Stimulated activated CD4-positive, alpha-beta T cell treated with anti-CD3 and anti-CD28 coated beads, Interleukin-15, amount 100 ng/mL, for 48 hours (primary cell): ENCODE measurements at places on chromosomes 1 and 21.

DNA sequence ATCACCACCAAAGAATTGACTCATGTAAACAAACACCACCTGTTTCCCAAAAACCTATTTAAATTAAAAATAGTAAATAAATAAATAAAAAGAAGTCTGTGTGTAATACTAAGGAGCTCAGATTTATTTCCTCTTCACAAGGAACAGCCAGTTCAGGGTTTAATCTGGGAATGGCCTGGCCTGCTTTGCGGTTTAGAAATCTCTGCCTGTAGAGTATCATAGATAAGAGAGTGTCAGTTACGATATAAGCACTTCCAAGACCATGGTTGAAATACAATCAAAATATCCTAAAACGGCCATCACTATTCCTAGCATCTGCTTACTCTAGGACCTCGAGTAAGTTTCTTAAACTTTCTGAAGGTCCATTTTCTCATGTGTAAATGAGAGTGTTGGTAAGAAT is 274.4 kb downstream of the PLPP3 start:
- no peak for DNase-seq

DNA sequence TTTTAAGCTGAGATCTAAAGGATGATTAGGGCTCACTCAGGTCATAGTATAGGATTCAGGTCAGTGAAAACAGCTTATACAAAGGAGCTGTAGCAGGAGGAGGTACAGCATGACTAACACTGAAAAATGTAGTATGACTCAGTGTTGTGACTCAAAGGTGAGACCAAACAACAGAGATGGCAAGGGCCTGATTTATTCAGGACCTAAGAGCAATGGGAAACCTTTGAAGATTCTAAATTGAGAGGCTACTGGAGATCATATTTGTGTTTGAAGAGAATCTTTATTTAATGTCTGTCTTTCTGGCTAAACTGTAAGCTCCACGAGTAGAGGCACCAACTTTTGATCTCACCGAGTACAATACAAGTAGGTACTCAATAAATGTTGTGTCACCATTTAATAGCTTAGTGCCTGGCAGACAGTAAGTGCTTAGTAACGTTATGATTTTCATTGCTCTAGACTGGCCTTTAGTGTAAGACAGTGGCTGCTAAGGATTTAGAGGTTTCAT is 43.5 kb downstream of the PRKAA2 start:
- DNase-seq, result no peak

- no peak for DNase-seq
Observed at GRCh38 chr21:27290028-27290427, 323.1 kb upstream of the ADAMTS5 start.

DNA sequence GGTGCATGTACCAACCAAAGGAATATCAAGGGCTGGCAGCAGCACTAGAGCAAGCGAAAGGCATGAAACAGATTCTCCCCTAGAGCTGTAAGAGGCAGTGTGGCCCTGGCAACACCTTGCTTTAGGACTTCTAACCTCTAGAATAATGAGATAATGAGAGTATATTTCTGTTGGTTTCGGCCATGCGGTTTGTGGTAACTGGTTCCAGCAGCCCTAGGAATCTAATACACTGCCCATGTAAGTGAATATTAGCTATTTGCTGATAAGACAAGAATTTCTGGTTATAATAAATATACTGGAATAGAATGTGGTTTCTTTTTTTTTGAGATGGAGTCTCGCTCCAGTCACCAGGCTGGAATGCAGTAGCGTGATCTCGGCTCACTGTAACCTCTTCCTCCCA is 199.4 kb downstream of the GABPA start:
- no peak for DNase-seq

DNA sequence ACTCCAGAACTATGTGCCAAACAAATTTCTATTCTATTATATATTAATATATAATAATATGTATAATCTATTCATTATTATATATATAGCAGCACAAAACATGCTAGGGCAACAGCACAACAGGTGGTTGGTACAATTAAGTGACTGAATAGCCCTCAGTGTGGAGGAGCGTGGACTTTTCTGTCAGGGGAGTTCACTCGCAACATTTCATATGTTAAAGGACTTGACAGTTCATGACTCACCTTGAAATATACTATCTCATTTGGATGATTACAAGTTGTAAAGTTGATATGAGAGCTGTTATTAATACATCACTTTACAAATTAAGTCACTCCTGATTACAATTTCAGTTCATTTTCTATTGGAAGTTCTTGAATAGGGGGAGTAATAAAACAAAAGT is 178.4 kb downstream of the LHX8 start:
- DNase-seq, result no peak

DNA sequence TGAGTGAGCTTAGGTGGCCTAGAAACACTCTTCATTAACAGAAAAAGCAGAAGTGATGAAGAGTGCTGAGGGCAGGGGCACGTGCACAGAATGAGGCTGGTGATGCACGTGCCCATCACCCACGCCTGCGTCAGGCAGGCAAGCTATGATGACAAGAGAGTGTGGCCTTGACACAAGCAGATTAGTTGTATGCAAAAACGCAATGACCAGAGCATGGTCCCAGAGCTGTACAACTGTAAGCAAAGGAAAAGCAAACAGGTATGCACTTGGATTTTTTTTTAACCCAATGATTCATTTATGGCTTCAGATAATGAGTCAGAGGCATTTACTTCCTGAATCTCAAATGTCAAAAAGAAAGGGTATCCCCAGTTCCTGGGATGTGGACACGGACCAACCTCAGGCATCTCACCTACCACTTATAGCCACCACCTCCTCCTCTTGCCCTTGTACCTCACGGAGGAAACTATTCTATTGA is 9.1 kb upstream of the TMEM61 start:
- DNase-seq, result no peak

GRCh38 chr1:205933671-205934618 is 9.3 kb downstream of the SLC26A9 start:
- no peak for DNase-seq

GRCh38 chr1:234724516-234725176 is 114.7 kb upstream of the IRF2BP2 start:
- no peak for DNase-seq

DNA sequence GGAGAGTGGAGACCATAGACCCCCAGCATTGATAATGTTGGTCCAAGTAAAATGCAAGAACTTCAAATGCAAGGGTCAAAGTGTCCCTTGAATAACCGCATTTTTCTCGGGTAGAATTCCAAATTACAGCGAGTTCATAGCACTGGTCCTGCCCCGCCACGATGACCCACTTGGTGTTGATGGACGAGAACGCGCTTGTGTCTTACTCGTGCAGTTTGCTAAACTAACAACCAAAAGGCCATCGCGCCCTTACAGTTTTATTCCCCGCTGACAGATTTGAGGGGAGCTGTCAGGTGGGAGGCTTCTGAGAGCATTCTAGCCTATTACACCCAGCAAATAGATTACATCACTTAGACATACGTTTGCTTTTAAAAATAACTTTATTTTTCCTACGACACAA is 17.3 kb upstream of the TSPEAR start:
- no peak for DNase-seq

DNA sequence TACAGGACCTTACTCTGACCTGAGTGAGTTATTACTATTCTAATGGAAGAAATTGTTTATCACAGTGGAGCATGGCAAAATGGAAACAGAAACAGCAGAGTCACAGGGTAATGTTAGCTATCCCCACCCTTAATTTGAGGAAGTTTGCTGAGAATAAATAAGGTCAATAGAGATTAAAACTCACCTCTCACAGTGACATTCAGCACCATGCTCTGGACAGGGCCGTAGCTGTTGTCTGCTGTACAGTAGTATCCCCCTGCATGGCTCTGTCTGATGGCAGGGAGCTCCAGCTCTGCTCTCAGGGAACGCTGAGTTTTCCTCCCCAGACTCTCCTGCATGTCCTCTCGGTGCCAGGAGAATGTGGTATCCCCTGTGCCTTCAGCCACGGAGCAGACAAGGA is 11.9 kb downstream of the FCRL4 start:
- DNase-seq, result no peak

DNA sequence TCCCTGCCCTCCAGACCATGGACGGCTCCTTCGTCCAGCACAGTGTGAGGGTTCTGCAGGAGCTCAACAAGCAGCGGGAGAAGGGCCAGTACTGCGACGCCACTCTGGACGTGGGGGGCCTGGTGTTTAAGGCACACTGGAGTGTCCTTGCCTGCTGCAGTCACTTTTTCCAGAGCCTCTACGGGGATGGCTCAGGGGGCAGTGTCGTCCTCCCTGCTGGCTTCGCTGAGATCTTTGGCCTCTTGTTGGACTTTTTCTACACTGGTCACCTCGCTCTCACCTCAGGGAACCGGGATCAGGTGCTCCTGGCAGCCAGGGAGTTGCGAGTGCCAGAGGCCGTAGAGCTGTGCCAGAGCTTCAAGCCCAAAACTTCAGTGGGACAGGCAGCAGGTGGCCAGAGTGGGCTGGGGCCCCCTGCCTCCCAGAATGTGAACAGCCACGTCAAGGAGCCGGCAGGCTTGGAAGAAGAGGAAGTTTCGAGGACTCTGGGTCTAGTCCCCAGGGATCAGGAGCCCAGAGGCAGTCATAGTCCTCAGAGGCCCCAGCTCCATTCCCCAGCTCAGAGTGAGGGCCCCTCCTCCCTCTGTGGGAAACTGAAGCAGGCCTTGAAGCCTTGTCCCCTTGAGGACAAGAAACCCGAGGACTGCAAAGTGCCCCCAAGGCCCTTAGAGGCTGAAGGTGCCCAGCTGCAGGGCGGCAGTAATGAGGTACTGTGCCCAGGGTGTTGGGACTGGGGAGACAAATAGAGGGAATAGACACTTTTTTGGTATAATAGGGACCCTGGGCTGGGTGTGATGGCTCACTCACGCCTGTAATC is 1.0 kb downstream of the ZBTB48 start:
- DNase-seq, result no peak

DNA sequence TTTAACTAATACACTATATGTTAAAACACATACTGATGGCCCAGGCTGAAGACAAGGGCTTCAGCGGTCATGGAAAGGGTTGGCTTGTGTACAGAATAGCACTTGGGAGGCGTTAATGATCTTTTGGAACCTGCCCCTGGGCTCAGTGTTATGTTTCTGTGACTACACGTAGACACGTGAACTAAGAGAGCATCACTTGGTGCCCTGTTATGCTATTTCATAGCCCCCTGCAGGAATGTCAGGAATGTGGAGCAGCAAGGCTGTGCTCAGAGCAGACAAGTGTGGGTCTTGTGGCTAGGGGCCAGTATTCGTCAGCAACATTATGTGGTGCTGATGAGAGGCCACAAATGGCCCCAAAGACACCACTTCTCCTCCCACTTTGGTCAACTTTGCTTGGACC is 132.4 kb downstream of the MAP3K21 start:
- no peak for DNase-seq

DNA sequence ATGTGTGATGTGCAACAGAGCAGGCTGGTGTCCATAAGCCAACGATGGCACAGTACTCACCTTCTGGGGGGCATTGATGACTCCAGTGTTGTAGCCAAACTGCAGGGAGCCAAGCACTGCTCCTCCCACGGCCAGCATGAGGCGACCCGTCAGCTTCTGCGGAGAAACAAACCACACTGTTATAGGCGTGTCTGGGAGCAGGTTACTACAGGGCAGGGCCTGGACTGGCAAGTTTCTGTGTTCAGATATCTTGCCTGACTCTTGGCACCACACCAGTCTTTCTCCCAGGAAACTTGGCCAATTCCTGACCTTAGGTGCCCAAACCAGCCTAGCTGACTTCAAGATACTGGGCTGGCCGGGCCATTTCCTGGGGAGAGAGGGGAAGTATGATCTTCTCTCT is 15.5 kb downstream of the SLC2A1 start:
- no peak for DNase-seq

DNA sequence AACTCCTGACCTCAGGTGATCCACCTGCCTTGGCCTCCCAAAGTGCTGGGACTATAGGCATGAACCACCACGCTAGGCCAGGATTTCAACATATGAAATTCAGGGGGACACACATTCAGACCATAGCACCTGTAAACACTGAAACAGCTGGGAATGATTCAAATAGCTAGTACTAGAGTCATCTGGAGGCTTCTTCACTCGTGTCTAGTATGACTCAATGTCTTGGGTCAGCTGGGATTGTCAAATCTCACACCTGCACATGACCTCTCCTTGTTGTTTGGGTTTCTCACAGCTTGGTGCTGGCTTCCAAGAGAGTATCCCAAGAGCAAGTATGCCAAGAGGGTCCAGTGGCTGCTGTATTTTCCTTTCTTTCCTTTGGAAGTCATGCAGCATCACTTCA is 75.1 kb downstream of the PGM1 start:
- no peak for DNase-seq

DNA sequence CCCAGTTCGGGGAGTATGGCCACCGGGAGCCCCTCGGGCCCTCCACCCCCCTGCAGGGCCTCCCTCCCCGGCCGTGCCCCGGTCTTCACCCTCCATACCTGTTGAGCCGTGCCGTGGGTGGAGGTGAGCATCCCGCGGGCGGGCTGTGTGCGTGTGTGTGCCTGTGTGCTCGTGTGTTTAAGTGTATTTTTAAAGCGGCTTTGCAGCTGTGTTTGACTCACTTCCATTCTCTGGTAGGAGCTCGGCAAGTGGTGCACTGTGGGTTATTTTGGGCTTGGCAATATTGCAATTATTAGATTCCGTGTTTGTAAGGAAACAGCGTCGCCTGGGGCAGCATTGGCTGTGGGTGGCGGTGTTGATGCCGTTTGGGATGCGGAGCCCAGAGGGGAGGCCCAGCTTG is 20.3 kb upstream of the PLCH2 start:
- no peak for DNase-seq

GRCh38 chr1:32848354-32849063 is 22.2 kb downstream of the FNDC5 start:
- DNase-seq, result no peak

- DNase-seq, result no peak
Observed at GRCh38 chr1:9394010-9394409, 101.3 kb downstream of the SPSB1 start.

DNA sequence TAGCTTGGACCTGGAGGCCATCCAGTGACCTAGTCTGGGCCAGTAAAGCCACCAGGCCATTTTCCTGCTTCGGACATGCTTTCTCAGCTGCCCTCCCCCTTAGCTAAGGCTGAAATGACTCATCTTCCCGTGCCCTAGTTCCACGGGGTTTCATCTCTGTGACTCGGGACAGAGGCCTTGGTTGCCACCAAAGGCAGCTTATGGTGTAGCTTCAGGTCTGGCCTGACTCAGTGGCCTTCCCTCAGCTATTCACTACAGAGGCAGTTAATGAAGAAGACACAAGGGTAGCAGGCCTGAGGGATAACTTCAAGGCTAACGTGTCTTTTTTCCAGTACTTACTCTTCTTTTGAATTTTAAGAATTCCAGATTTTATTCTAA is 82.4 kb downstream of the PBX1 start:
- DNase-seq, result no peak

- DNase-seq, result no peak
Observed at GRCh38 chr1:13643017-13643416, 57.0 kb upstream of the PRDM2 start.

- DNase-seq, result no peak
Observed at GRCh38 chr1:25799935-25800702, at the start of gene SELENON. Gene SELENON (plus strand): TSS chr1:25800193. CDS start chr1:25800231, 38 bp downstream.
